ENCODE measurements at places on chromosomes 1 and 21.

DNA sequence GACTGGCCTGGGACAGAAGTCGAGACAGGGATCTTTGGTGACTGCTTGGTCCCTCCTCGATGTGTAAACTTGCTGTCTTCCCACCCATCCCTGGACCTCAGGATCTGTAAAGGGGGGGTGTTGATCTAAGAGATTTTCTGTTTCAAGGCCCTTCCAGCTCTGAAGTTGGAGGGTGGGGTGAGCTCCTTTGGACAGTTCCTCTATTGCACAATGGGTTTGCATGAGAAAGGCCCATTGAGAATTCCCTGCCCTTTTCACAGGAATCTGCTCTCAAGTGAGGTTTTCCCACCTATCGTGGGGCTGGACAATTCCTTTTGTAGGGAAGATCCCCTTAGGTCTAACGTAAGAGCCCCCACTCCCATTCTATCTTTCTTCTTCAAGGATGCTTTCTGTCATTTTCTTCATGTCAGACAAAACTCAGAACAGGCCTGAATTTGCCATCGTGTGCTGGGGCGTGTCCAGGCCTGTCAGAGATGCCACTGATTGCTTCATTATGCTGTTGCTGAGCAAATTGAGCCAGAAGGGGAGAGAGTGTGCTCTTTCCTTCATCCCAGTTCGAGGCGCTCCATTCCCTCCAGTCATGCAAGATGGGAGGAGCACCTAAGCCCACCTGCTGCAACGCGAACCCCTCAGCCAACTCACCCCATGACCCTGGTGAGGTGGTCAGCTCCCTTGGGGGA, 149.9 kb upstream of the IGSF21 start:
- DNase-seq: no peak

GRCh38 chr1:89023026-89023425, 360 bp upstream of the GBP3 start:
- no peak for DNase-seq

DNA sequence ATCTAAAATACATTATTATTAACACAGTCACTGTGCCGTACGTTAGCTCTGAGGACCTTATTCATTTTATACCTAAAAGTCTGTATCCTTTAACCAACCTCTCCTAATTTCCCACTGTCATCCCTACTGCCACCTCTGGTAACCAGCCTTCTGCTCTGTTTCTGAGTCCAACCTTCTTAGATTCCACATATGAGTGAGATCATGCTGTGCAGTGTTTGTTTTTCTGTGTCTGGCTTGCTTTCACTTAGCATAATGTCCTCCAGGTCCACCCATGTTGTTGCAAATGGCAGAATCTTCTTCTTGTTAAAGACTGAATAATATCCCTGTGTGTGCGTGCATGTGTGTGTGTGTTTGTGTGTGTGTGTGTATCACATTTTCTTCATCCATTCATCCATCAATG, 64.2 kb downstream of the ETS2 start:
- DNase-seq: no peak

GRCh38 chr1:111742938-111743549, 3.8 kb upstream of the INKA2 start:
- DNase-seq: no peak

- no peak for DNase-seq
These were observed 127.3 kb downstream of the HLCS start for GRCh38 chr21:36839123-36839522.

GRCh38 chr1:72066431-72066830, 215.9 kb downstream of the NEGR1 start:
- no peak for DNase-seq

DNA sequence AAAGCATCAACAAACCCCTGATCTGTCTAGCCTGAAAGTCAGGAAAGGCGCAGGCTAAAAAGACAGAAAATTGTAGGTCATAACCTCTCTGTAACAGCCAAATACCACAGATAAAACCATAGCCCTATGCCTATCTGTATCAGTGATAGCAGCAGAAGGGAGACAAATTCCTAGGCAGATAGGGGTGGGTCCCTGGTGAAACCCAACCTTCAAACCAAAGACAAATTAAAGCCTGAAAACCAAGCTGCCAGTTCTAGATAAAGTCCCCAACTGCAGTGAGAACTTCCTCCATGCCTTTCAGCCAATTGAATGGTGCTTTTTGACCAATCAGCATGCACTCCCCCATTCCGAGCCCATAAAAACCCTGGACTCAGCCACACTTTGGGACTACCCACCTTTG, 115.3 kb downstream of the NTPCR start:
- no peak for DNase-seq

- DNase-seq: no peak
These were observed 148.7 kb downstream of the MAST2 start for GRCh38 chr1:45952072-45952471.

DNA sequence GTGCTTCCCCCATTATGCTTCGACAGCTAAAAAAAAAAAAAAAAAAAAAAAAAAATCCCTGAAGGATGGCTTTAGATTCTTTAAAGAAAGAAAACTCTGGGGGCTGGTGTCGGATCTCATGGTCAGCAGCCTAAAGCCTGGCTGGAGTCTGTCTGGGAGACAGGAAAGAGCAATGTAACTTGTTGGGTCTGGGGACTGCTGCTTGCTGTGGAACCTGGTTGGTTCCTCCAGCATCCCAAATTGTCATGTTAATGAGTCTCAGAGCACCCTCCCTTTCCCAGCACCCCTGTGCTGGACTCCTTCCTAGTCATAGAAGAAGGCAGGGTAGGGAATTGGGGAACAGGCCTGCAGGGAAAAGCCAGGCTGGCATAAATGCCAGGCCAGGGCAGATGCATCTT, 3.0 kb downstream of the KCNC4 start:
- DNase-seq: no peak

DNA sequence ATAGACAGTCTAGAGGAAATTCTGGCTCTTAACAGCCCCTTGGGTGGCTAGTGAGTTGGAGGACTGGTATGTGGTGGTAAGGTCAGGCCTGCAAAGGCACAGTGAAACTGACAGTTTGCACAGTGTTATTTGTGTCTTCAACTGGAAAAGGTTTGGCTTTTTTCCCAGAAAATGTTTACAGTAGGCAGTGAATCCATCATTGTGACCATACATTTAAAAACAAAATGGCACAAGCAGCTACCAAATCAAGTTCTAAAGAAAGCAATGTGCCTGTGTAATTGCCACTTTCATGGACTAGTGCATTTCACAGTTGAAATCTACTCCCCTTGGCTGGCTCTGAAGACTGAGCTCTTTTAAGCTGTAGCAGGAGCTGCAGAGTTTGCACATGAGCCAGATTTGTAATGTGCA, 24.8 kb downstream of the ATPAF1 start:
- DNase-seq: no peak

DNA sequence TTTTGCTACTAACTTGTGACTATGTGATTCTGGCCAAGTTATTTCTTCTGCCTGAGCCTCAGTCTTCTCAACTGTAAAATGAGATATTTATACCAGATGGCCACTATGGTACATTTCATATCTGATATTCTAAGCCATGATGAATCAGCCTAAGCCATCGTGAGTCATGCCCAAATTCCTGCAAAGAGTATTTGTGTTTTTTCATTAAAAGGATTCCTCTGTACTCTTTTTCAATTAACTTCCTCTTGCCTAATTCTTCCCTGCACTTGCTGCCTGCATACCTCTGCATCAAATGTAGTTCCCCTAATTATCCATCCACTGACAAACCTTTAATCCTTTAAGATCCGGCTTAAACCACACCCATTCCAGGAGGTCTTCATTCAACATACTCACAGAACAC, 575.1 kb upstream of the BEND5 start:
- DNase-seq: no peak

DNA sequence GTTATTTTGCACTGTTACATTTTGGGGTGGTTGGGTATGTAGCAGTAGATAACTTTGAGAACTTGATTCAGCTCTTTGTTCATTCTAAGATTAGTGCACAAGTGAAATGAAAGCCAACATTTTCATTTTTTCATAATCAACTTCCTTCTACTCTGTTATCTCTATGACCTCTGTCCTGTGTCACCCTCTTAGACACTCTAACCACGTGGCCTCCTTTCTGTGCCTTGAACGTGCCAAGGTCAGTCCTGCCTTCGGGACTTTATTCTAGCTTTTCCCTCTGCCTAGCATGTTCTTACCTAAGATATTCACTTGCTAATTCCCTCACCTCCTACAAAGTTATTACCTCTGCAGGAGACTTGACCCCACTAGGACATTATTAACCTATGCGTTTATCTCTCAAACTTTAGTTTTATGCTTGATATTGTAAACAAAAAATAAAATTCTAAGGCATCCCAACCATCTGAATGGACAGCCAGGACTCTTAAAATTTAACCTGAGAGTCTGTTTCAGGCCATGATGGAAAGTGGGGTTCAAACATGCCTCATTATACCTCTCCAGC, 19.2 kb upstream of the EDEM3 start:
- DNase-seq: no peak

- DNase-seq: no peak
These were observed 18.5 kb downstream of the HAX1 start for GRCh38 chr1:154290921-154291320.

DNA sequence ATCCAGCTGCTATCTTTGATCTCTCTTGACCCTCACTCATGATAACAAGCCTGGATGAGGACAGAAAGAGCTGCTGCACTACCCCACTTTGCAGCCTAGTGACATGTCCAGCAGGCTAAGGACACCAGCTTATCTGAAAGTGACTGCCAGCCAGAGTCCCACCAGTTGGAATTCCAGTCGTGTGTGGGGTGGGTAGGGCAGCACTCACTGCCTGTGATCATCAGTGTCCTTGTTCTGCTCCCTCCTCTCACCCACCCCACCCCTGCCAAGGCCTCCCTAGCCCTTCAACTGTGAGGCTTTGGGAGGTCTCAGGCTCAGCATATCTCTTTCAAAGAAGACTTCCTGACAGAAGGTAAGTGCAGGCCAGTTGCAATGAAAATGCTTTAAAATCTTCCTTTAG, 15.5 kb upstream of the NMNAT2 start:
- DNase-seq: no peak

GRCh38 chr1:88612773-88613172, 71.3 kb upstream of the PKN2 start:
- DNase-seq: no peak

DNA sequence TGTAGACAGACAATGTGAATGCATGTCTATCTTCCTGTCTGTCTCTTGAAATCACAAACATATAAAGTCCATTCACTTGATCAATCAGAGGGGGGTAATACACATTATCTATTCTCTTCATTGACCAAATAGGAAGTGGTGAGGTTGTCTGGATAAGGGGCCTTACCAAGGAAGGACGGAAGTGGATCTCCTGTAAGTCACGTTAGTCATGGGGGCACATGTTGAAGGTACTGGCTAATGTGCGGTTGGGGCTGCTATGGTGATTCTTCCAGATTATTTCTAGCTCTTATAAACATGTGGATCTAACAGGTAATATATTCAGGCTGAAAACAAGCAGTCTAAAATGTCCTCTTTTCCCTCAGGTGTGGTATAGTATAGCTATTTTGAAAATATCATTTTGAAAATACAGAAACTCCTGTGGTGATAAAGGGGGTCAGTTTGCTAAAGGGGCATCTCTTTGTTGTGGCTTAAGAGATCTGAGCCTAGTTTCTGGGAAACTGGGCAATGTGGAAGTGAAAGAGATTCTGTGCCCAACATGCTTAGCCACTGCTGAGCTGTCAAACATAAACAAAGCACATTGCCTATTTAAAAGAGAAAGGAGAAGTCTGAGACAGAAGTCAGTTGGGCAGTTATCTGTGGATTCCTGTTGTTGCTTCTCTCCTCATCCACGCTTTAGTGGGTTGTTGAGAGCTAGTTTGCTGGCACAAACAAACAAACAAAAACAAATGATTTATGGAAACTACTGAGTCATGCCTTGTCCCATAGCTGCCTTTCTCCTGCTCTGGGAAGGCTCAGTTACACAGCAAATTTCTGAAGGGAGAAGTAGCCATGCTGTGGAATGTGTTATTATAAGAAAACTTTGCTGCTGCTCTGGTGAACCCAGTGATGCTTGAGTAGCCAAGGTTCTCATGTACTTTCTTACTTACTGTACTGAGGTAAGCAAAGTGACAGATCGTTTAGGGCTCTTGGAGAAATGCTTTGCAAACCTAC, 166.9 kb downstream of the HLX start:
- no peak for DNase-seq

GRCh38 chr1:153578936-153579335, 13.3 kb upstream of the S100A2 start:
- no peak for DNase-seq

DNA sequence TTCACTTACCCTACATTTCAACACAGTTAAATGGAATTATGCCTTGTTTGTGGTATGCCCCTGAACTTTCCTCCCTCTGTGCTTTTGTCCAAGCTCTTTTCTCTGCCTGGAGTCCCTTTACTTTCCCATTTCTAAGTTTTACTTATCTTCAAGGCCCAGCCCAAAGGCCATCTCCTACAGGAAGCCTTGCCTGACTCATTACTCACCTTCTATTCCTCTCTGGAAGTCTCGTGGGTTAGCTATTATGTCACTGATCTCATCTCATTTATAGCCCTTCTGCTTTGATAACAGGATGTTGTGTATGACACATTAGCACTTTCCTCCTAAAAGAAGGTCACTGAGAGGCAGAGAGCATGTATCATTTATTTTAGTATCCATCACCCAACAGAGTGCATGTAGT, 78.8 kb upstream of the CD1D start:
- no peak for DNase-seq

GRCh38 chr1:232473324-232473723, 156.6 kb downstream of the SIPA1L2 start:
- DNase-seq: no peak

DNA sequence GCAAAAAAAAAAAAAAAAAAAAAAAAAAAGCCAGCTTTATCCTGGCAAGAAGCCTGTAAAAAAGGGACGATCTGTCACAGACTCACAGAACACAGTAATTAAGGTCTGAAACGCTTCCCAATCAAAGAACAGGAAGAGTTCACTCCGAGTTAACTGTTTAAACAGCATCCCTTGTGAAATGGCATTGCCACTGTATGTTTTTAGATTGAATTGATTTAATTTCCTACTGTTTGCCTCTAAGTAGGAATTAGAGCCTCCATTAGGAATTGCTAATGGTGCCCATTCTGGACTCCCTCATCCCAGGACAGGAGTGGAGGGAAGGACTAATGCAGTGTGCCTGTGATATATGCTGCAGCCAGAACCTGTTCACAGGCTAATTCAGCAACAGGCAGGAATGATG, 370.8 kb downstream of the RWDD3 start:
- no peak for DNase-seq

DNA sequence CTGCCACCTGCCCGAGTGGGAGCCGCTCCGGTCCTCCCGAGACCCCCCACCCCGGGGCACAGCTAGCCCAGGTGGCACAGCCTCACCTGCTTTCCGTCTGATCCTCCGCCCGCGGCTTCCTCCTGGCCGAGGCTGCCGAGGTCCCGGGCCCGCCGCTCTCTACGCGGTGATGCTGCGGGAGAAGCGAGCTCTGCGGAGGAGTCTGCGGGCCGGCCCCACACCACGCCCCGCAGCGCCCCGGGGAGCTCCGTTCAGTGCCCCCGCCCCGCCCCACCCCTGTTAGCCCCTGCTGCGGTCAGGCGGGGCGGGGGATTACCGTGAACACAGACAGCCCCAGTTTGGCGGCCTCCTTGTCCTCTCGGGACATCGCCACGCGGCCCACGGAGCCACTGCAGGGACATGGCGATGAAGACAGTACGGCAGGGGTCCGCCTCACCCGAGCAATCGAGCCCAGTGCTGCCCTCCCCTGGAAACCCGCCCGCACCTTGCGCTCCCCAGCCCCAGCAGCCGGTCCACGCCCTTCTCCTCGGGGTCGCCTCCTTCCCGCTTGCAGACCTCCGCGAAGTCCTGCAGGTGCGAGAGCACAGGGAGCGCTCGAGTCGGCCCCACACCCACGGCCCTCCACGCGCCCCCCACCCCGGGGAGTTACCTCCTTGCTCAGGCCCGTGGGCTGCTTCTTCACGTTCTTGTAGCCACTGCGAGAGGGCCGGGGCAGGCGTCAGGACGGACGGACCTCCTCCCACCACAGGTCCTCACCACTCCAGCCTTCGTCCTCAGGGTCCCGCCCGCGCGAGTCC, 933 bp downstream of the C1orf35 start:
- peak; percentile 67 for DNase-seq
